Activated CD8-positive, alpha-beta memory T cell treated with anti-CD3 and anti-CD28 coated beads for 4 hours (primary cell): ENCODE measurements at places on chromosomes 6 and 20.

DNA sequence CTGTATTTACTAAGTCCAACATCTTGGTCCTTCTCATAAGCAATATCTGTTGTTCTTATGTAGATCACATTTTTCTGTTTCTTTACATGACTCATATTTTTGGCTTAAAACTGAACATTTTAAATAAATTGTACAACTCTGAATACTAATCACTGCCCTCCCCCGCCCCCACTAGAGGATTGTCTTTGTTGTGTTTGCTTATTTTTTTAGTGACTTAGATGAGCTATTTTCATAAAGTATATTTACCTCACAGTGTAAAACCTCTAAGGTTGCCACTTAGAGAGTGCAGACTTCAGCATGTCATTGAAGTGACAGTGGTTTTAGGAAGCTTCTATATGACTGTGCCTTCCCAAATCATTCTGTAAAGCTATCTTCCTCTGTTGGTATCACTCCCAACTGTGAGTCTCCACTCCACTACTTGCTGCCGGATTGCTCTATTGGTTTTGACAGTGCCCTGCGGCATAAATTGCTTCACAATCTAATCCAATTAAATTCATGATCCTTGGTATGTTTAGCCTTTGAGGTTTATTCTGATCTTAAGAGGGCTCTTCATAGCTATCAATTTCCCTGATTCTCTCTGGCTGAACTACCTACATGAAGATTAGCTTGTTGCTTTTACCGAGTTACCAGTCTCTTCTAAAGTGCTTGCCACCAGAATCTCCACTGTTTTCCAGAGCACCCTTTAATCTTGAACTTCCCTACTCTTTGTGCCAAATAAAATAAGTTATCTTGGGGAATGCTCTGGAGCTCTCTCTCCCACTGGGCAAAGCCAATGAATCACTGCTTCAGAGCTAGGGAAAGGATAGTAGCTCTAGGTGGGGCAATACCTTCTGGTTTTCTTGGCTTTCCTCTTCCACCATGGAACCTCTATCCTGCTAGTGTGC is 33.0 kb downstream of the SPTLC3 start:
- no peak for DNase-seq

DNA sequence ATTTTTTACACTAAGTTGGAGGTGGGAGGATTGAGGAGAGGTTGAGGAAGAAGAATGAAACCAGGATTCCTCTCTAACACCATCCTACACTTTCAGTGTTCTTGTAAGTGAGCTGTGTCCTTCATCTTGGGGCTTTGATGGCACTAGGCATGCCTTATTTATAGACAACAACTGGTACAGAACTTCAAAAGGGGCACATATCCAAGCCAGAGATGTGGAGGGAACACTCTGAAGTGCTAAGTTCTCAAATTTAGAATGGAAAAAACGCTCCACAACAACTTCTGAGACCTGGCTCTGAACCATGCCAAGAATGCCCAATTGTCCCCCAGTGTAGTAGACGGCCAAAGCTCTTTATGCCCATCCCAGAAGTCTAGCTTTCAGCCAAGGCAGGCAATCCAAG is 16.2 kb upstream of the PKHD1 start:
- DNase-seq, result no peak

- no peak for DNase-seq
Measured at GRCh38 chr6:153038378-153039057, 36.0 kb upstream of the MTRF1L start.

GRCh38 chr6:72621291-72622093 is at the start of gene KCNQ5:
Gene KCNQ5 (plus strand): TSS chr6:72622064.
- DNase-seq, result peak; percentile 0

DNA sequence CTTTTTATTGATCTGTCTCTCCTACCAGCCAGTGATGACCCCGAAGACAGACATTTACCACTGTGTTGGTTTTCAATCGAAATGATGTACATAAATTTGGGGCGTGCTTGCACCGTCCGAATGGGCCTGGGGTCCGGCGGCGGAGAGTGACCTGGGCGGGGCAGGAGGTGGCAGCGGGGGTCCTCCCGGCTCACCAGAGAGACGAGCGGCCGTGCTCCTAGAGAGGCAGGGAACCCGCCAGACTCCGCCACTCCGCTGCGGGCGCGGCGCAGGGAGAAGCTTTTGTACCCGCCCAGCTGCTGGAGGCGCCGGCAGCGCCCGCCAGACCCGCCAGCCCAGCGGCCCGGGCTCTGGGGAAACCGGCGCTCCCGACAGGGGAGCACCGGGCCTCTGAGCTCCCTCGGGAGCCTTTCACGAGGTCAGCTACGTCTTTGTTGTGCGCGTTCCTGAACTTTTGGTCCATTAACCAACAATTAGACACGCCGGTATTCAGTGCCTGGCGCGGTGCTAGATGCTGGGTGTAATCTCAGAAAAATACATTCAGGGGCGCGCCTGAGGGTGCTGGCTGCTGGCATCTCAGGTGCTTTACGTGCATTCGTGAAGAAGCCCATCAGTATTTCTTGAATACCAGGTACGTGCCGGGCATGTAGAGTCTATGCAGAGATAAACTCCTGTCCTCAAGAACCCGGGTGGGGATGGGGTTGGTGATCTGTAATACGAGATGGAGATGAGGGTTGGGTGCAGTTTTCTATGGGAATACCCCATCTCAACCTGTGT is at the start of gene PGBD1:
TSS of gene PGBD1 (plus strand) at position 285 of the 777 bp plus-strand sequence. CDS start 2,242 bp downstream, outside the sequence.
- peak; percentile 12 for DNase-seq

DNA sequence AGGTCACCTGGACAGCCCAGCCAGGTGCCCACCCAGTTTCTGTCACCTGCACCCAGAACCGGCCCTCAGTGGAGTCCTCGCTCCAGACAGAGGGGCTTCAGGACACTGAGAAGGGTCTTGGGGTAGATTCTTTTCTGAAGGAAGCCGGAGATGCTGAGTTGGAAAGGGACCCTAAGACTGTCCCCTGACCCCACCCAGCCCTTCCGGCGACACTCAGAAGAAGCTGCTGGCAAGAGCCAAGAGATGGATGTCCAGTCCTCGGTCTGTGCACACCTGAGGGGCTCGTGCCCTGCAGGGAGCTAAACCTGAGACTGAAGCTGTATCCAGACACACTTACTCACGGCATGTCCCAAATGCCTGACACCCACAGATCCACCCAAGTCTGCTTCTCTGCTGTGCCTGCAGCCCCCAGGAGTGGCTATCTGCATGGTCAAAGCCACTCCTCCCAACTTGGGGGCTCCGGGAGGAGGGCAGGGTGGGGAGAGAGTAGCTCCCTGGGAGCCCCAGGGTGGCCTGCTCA is 20.2 kb downstream of the NTSR1 start:
- no peak for DNase-seq

DNA sequence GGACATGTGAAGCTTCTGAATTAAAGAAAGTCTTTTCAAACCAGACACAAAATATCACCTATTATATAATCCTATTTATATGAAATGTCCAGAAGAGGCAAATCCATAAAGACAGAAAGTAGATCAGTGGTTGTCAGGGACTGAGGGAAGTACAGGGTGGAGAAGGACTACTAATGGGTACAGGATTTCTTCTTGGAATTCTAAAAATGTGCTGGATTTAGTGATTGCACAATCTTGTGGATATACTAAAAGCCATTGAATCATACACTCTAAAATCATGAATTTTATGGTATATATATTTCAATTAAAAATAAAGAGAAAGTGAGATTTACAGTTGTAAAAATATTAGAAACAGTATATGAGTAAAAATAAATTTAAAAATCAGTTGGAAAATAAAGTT is 18.7 kb upstream of the MC3R start:
- no peak for DNase-seq

- no peak for DNase-seq
Measured at GRCh38 chr6:14875481-14876063, 370.3 kb upstream of the JARID2 start.

DNA sequence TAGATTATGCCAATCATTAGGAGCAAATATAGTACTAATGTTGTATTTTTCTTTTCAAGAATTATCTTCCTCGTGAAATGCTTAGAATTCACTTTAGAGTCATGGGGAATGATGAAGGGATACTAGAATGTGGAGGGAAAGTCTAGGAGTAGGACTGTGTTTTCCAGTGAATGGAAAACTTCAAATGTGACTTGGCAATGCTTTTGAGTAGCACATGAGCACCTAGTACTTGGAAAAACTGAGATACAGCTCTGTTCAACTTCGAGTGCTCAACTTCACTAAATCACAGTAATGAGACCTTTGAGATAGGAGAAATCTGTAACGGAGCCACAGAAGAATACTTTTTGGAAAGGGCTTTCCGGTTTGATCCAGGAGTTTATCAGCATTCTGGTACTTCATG is 272.9 kb downstream of the ZFAND3 start:
- DNase-seq, result no peak

- no peak for DNase-seq
Measured at GRCh38 chr20:1626528-1627199, 6.9 kb upstream of the SIRPB1 start.

DNA sequence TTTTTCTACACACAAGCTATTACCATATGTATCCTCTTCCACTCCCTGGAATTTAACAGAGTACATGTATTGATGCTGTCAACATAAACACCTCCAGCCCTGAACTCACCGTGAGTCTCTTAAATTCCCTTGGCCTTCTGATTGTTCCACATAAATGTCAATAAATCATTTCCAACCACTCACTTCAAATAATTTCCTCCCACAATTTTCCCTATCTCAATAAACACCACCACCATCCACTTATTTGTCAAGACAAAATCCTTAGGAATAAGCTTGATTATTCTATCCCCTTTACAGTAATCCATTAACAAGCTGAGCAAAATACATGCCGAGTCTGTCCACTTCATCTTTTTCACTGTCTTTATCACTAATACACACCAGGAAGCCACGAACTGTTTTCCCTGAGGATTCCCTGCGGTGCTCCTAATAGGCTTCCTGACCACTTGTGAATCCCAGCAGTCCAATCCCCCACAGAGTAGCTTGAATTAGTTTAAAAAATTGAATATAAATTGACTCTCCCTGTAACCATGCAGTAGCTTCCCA is 19.2 kb downstream of the HLA-DRB1 start:
- no peak for DNase-seq

- DNase-seq, result no peak
Measured at GRCh38 chr6:39084506-39084905, 30.5 kb downstream of the SAYSD1 start.

- no peak for DNase-seq
Measured at GRCh38 chr20:56212091-56212490, 36.4 kb upstream of the MC3R start.

DNA sequence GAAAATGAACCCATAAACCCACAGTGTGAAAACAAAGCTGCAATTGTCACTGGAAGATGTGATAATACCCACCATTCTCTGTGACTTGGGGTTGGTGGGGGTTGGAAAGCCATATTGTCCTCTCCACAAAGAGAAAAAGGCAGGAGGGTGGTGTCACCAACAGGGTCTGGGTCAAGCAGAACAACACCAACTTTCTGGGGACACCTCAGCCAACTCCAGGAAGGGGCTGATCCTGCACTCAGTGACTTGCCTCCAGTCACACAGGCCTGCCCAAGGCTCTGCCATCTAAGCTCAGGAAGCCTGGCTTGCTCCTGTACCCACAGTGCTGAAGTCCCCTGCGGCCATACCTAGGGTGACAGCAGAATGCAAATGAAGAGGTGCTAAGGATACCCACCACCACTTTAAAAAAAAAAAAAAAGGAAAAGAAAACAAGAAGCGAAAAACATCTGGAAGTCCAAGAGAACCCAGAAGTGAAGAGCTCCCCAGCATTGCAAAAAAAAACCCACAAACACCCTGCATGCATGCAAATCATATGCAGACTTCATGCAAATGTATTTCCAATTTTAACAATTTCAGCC is 110.6 kb downstream of the PREX1 start:
- no peak for DNase-seq

GRCh38 chr6:114619621-114620200 is 276.9 kb upstream of the HS3ST5 start:
- DNase-seq, result no peak

GRCh38 chr20:35237486-35237885 is 11.0 kb downstream of the MMP24 start:
- DNase-seq, result no peak

GRCh38 chr20:33145521-33145920 is 22.4 kb upstream of the BPIFA2 start:
- no peak for DNase-seq

DNA sequence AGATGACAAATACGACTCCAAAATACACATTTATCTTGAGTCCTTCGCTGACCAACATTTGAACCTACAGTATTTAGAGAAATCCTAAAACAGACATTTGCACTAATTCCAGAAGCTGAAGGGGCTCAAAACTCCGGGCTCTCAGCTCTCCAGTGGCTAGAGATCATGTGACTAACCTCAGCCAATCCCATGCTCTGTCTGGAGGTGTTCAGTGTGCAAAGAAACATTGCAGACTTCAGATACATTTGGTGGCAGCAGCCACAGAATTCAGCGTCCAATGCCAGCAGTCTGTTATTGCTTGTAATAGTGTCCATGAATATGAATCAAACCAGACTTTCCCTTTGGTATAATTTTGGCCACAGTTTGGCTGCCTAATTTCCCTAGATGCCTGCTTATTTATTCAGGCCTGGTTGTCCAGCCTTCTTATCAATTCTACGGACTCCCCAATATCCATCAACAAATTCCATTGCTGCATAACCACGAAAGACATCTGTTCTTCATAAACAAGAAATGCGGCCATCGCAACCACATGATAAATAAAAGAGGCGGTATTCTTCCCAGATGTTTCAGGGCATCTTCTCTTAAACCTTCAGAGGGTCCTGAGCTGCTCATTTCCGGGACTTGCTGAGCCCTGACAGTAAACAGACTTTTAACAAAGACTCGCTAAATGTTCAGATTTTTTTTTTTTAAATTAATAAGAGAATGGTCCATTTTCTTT is 14.5 kb upstream of the CYP24A1 start:
- DNase-seq, result no peak

GRCh38 chr6:114101255-114101654 is 130.3 kb upstream of the HDAC2 start:
- DNase-seq, result no peak

- DNase-seq, result no peak
Measured at GRCh38 chr20:52905241-52905994, 66.7 kb upstream of the TSHZ2 start.

DNA sequence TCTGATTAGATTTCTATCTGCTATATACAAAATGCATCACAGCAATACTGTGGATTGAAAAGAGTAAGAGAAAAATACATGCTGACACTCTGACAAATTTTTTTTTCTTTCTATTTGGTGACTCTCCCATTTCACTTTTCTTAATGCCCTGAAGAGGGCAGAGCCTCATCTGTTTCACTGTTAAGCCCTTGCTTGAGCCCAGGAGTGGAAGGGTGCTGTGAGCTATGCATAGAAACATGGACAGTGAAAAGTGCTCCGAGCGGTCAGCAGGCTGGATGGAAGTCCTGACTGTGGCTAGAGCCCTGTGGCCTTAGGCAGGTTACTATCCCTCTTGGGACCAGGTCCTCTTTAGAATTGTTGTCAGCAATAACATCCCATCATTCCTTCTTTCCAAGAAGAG is 17.4 kb upstream of the CSE1L start:
- no peak for DNase-seq

GRCh38 chr6:17845598-17845997 is 138.9 kb upstream of the NUP153 start:
- no peak for DNase-seq

GRCh38 chr6:168188369-168189199 is 109.6 kb upstream of the FRMD1 start:
- no peak for DNase-seq

GRCh38 chr6:29653452-29654038 is 3.3 kb upstream of the MOG start:
- DNase-seq, result no peak
